SK-MEL-5 (cell line): ENCODE measurements at places on chromosomes 11 and 22. TPM values are rescaled to one million over a fixed set of nuclear protein-coding genes. Genes with fewer than 3 reads are reported as not detected.

Gene CTSW
- total RNA-seq, result 0.29 and 0.48 TPM in 2 replicates

DNA sequence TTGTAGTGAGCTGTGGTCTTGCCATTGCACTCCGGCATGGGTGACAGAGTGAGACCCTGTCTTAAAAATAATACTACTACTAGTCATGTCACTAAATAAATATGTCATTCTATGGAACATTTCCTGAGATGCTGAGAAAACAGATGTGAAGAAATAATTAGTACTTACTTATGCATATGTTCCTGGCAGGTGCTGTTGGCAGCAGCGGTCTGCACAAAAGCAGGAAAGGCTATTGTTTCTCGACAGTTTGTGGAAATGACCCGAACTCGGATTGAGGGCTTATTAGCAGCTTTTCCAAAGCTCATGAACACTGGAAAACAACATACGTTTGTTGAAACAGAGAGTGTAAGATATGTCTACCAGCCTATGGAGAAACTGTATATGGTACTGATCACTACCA is 8.8 kb downstream of the ARCN1 start:
- no peak for DNase-seq

DNA sequence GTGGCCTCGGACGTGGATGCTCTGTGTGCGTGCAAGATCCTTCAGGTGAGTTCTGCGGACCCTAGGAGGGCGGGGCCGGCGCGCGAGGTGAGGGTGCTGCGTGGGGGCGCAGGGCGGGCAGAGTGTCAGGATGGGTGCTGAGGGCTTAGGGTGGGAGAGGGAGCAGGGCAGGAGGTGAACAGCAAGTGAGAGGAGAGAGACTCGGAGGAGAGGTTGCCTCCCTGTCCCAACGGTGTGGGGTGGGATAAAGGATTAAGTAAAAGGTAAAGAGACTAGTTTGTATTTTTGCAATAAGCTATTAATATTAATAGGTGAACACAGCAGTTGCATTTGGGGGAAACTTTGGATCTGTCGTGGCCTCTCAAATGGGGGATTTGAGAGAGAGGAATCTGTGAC is 451 bp downstream of the CDC45 start:
- DNase-seq, result no peak

GRCh38 chr11:118953265-118953664 is 2.8 kb upstream of the UPK2 start:
- DNase-seq, result peak; percentile 33

- DNase-seq, result no peak
These were observed 31.2 kb downstream of the KMT5B start for GRCh38 chr11:68181719-68182451.

Gene GAL
- 0.29 TPM in 1 of 2 replicates, not detected in the other for total RNA-seq

DNA sequence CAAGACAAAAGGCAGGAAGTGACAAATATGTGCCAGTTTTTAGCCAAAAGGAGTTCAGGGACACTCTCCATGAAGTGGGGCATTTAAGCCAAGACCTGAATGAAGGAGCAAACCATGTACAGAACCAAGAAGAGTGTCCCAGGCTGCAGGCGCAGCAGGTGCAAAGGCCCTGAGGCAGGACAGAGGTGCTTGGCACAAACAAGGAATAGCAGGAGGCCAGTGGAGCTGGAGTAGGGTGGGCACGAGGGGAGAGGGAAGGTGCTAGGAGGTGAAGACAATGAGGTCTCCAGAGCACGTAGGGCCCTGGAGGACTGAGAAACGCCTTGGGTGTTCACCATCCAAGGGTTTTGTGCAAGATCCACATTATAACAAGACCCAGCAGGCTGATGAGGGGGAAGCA is 474.1 kb downstream of the MN1 start:
- no peak for DNase-seq

DNA sequence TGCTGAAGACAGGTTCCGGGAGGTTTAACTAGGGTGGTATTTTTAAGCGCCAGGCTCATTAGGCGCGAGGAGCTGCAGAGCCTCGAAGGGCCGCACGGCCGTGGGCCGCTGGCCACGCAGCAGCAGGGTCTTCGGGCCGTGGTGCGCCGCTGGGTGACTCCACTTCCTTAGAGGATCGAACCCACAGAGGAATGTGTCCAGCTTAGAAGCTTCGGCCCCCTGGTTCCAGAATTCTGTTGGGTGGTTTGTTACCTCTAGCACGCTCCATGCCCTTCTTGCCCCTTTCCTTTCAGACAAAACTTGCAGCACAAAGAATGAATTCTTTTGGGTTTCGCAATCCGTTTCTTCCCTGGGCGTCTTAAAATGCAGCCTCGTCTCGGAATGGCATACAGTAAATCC is 773 bp upstream of the PATL1 start:
- peak; percentile 53 for DNase-seq

DNA sequence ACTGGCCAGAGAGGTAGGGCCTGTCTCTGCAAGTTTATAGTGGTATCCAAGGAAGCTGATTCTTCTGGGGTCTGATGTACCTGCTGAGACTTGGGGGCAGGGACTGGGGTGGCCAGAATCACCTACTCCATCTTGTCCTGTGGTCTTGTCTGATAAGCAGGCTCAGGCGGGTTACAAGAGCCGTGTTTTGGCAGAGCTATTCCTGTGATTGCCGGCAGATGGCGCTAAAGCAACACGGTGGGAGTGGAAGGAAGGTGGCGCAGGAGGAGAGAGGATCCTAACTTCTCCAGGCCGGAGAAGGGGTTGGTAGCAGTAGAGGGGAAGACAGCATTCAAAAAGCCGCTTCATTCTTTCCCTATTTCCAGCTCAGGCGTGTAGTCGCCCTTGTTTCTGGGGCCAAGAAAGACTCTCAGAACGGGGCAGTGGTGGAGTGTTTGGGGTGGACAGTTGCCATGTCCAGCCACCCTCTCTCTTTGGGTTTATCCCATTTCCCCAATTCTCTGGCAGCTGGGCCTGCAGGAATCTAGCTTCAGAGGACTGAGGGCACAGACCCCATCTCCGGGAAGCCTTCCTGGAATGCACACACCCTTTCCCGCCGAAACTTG is 15.1 kb downstream of the CHRM1 start:
- peak; percentile 84 for DNase-seq

DNA sequence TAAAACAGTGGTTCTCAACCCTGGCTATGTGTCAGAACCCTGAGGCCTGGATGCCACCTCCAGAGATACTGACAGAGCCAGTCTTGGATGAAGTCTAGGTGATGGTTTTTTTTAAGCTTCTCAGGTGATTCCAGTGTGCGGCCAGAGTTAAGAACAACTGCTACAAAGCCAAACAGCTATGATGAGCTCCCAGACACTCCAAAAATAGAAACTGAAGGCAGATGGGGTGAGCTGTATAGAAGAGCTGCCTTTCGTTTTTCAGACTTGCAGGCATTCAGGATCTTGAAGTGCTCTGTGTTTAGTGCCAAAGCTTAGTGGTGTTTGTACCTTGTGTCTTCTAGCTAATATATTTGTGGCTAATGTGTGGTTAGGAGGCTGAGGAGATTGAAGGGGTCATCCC is 14.2 kb downstream of the SCUBE2 start:
- no peak for DNase-seq

DNA sequence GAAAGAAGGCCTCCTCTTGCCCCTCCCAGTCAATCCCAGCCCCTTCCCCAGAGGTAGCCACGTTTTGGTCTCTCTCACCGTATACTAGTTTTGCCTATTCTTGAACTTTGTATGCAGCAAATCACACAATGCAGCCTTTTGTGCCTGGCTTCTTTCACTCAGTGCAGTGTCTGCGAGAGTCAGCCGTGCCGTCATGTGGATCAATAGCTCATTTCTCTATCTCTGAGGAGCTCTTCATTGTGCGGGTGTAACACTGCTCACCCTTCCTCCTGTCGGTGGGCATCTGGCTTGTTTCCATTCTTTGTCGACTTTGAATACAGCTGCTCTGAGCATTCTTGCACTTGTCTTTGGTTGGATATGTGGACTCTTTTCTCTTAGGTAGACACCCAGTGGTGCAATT is 146.5 kb downstream of the CACNA1I start:
- DNase-seq, result peak; percentile 95

DNA sequence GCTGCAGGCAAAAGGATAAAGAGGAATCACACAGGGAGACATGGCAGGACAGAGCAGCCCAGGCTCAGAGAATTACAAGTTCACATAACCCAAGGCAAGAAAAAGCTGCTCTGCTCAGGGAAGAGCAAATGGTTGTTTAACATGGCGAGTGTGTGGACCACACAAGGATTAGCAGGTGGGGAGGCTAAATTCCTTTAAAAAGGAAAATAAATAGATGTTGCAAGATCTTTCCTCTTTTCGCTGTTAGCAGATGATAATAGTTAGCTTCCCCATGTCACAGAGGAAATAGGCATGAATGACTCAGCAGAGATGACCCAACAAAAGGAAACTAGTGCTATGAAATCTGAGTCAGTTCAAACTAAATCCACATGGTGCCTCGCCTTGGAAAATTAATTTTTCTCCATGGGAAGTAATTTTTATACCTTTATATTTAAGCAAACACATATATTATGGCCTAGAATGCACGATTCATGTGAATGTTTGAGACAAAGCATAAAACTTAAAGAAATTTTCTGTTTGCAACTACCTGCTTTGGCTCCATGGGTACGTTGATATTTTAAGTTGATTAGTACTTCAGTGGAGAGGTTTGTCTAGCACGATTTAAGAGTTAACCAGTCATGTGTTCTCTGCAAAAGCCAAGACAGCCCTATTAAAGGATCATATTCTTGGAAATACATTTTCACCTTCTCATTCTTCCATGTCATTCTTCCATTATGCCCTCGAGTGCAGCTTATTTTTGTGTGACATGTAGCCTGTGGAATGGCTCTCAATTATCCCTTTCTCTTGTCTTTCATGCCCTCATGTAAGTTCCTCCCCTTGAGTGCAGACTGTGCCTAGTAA is 38.5 kb upstream of the FJX1 start:
- DNase-seq, result peak; percentile 11

Gene DESI1
- total RNA-seq, result 28.2 and 45.4 TPM in 2 replicates

GRCh38 chr22:38788021-38788816 is 5.7 kb downstream of the DNAL4 start:
- DNase-seq, result peak; percentile 89

Gene FGF4
- total RNA-seq, result not detected in 2 replicates

GRCh38 chr11:31810779-31811647 is at the start of gene PAX6:
PAX6 (minus strand) TSS chr11:31811322; CDS start chr11:31806411, 4,911 bp downstream.
- no peak for DNase-seq

Gene DRD4
- not detected in 2 replicates for total RNA-seq

GRCh38 chr11:19349340-19350025 is 108.7 kb upstream of the E2F8 start:
- no peak for DNase-seq

DNA sequence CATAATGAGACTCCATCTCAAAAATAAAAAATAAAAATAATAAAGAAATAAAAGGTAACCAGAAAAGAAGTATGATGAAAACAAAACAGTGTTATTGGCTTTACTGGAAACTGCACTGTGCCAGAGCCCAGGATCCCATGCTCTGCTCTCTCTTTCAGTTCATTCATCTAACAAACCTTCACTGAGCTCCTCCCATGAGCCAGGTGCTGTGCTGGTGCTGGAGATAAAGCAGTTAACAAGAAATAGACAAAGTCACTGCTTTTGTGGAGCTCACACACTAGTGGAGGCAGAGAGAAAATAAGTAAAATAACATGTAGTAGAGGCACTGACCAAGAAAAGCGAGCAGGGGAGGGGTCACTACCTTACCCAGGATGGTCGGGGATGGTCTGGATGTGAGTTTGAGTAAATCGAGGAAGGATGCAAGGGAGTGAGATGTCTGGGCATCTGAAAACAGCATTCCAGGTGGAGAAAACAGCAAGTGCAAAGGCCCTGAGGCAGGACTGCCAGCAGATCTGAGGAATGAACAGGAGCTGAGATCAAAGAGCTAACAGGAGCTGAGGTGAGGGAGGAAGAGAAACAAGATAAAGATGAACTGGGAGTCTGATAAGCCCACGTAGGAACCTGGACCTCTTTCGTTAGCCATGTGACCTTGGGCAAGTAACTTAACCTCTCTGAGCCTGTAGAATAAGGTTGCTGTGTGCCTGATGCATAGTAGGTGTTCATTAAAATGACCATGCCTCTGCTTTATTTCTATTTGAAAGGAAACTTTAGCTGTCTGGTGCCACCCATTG is 31.3 kb upstream of the CD82 start:
- no peak for DNase-seq

DNA sequence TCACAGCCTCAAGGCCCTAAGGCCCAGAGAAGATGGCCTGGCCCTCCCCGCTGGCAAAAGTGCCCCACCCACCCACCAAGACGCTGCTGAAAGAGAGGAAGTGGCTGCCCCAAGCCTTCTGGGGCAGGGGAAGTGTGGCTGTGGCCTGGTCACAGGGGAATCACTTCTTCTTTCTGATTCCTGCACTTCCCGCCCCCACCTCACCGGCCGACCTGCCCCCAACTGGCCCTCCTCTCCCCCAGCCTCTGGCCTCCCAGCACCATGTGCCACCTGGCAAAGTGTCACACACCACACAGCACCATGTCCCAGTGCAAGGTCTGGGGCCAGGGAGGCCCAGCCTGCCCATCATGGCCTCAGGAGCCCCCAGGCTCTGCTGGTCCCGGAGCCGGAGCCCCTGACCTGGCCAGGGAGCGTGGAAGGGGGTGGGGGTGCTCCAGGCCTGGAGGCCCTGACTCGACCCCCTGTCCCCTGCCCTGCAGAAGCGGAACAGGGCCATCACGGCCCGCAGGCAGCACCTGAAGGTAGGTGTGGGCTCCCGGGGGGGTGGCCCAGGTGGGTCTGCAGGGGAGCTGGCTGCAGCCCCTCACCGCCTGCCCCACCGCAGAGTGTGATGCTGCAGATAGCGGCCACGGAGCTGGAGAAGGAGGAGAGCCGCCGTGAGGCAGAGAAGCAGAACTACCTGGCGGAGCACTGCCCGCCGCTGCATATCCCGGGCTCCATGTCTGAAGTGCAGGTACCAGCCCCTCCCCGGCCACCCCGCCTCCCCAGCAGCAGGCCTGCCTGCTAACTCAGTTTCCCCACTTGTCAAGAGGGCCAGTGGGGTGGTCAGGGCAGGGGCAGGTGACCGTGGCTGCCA is 1.4 kb downstream of the TNNI2 start:
- no peak for DNase-seq

Gene UBQLNL
- total RNA-seq, result not detected in 2 replicates

DNA sequence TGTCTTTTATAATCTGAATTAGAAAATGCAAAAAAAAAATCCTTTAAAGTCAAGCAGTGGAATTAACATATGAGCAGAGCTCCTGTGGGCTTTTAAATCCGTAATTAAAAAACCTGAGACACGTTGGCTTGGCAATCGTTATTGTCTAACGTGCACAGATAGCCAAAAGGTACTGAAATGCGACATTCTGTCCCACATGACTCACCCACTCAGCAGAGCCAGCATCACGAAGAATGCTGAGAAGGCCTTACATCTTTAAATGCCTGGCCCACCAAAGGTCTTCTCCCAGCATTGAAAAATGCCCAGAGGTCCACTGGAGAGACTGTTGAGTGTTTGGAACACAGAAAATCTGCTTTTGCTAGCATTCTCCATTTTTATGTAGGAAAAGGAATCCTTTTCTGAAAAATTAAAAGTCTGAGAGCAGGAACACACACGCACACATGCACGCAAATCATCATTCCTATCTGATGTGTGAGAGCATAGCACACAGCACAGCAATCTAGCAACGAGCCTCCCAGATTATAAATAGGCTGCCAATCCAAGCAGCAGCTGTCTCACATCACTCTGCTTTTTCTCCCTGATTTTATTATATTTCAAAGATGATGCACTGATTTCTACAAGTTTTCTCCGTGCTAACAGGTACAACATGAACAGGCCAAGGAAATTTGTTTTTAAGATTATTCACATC is 94.5 kb downstream of the PHF21A start:
- no peak for DNase-seq
